ENCODE measurements at places on chromosomes 2 and 18.

GRCh38 chr2:16031058-16031847, 90.9 kb downstream of the MYCN start:
- no peak for DNase-seq

GRCh38 chr2:226667736-226668135, 131.9 kb downstream of the IRS1 start:
- no peak for DNase-seq

- DNase-seq, result no peak
Measured at GRCh38 chr18:71242981-71243380, 954.1 kb downstream of the SOCS6 start.

DNA sequence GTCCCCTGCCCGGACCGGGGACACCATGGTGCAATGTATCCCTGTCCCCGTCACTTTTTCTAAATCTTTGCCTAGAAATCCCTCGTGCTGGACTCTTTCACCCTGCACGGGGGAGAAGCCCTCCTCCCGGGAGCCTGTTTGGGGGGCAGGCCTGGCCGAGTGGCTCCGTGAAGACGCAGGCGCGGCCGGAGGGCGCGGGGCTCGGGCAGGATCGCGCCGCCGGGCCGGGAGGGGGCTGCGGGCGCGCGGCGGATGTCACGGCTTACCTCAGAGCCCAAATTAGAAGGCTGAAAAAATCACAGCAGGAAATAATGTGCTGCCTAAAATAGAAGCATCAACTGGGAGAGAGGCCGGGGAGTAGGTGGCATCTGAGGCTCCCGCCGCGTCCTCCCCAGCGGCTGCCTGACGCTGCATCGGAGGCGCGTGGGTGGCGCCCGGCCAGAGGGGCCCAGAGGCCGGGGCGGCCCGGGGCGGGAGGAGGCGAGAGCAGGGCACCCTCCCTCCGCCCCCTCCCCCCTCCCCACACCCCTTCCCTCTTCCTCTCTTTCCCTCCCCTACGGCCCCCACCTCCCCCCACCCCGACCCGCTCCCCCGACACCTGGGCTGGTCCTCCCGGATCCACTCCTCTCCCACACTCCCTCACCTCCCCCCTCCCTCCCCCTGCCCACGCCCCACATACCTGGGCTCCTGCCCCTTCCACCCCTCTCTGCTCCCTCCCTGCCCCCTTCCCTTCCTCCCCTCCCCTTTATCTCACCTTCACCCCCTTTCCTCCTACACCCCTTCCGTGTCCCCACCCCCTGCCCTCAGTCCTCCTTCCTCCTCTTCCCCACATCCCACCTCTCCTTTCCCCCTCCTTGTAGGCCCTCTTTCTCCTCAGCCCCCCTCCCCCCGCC, 51.9 kb downstream of the SLC4A1AP start:
- DNase-seq, result no peak

GRCh38 chr2:144449028-144449406, 70.9 kb downstream of the ZEB2 start:
- no peak for DNase-seq

DNA sequence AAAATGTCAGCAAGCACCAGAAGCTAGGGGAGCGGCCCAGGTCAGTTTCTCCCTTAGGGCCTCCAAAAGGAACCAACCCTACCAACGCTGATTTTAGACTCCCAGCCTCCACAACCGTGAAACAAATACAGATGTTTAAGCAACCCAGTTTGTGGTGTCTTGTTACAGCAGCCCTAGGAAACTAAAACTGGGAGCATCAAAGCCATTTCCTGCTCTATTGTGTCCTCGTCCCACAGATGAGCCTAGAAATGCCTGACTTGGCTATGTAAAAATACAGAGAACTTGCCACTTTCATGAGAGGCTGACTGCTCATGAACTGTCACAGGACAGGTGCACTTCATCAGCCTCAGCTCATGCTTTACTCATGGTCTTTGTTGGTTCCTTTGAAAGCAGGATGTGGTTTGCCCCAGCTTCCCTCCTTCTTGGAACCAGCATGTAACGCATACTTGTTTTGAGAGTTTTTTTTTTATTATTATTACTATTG, 97.6 kb upstream of the SLC39A10 start:
- DNase-seq, result no peak

GRCh38 chr2:109128616-109129355, at the start of gene SH3RF3:
SH3RF3 (plus strand) TSS chr2:109129205.
- DNase-seq, result peak; percentile 41

DNA sequence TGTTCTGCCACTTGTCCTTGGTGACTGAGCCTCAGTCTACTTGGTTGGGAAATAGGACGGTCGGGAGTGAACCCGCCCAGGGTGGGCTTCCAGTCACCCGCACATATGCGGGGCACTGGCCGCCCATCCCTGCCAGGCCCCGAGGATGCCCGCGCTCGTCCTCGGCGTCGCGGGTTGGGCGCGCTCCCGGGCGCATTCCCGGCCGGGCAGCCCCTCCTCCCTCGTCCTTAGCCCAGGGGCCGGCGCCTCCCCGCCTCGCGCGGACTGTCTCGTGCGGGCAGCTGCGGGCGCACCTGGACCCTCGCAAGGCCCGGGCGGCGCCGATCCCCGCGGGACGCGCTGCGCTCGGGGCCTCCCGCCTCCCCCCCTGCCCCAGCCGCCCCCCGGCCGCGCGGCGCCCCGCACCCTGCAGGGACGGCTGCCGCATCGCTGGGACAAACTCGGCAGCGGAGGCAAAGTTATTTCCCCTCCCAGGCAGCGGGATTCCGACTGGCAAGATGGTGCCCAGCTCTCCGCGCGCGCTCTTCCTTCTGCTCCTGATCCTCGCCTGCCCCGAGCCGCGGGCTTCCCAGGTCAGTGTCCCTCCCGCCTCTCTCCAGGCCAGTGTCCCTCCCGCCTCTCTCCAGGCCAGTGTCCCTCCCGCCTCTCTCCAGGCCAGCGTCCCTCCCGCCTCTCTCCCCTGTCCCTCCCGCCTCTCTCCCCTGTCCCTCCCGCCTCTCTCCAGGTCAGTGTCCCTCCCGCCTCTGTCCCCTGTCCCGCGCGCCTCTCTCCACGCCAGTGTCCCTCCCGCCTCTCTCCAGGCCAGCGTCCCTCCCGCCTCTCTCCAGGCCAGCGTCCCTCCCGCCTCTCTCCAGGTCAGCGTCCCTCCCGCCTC, at the start of gene FBLN7:
Gene FBLN7, plus strand, starts transcription at position 227 of the 874 bp plus-strand sequence. Its CDS starts 271 bp downstream, at position 498.
- peak; percentile 20 for DNase-seq

- peak; percentile 56 for DNase-seq
Measured at GRCh38 chr2:53202063-53202462, 565.5 kb upstream of the CHAC2 start.

DNA sequence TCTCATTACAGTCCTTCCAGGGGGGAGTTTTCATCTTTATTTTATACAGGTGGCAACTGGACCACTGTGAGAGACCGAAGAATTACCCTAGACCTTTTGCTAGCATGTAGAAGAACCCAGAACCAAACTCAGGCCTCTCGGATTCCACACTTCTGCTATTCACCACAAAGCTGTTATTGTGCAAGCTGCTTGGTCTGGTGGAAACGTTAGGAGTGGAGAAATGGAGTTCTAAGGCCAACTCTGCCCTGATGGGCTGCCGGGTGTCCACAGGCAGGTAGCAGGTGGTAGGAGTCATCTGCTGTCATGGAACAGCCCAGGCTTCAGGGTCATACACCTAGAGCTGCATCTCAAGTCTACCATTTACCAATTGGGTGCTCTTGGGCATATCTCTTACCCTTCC, 218.8 kb downstream of the BCL11A start:
- no peak for DNase-seq

- DNase-seq, result no peak
Measured at GRCh38 chr2:219692521-219692920, 65.1 kb downstream of the SLC4A3 start.

DNA sequence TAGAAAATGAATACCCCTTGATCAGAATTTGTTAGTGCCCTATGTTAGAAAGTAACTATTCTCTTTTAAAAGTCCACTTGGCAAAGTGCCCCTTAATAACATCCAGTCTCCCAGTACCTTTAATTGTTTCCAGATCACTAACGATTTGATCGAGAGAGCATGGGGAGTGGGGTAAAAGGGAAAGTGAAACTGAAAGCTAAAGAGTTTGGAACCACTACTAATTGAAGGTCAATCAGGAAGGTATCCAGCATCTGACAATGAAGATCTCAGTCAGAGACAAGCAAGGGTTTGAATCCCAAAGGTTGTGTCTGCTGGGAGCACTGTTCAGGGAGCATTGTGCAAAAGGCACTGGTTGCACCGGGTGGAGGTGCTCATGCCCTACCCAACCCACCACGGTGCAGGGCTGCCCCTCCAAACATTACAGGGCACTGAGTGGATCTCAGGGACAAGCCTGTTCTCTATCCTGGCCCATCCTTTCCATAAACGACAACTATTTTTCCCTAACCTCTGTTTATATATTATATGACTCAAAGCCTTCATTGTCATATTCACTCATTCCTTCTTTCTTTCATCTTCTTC, 14.6 kb upstream of the RIT2 start:
- DNase-seq, result no peak

GRCh38 chr2:223720367-223720766, 117.0 kb downstream of the AP1S3 start:
- DNase-seq, result no peak

- DNase-seq, result peak; percentile 2
Measured at GRCh38 chr18:39604836-39605235, 2039.2 kb upstream of the CELF4 start.

- DNase-seq, result no peak
Measured at GRCh38 chr18:70499218-70499691, 210.4 kb downstream of the SOCS6 start.

GRCh38 chr2:174839662-174840061, 75.4 kb upstream of the CHRNA1 start:
- DNase-seq, result no peak

DNA sequence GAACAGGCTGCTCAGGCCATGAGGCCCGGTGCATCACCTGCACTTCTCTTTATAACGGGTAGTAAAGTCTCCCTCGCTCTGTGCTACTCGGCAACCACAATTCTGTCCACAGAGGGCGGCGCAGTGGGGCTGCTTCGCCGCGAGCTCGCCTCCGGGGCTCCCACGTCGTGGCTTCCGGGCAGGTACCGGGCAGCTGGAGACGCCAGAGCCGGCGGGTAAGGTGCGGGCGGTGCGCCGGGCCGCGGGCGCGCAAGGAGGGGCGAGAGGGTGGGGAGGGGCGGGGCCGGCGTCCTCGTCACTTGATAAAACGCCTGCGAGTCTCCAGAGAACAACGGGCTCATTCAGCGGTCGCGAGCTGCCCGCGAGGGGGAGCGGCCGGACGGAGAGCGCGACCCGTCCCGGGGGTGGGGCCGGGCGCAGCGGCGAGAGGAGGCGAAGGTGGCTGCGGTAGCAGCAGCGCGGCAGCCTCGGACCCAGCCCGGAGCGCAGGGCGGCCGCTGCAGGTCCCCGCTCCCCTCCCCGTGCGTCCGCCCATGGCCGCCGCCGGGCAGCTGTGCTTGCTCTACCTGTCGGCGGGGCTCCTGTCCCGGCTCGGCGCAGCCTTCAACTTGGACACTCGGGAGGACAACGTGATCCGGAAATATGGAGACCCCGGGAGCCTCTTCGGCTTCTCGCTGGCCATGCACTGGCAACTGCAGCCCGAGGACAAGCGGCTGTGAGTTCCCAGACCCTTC, at the start of gene ITGA6:
Gene ITGA6, plus strand, starts transcription at position 331 of the 734 bp plus-strand sequence.
- peak; percentile 80 for DNase-seq

DNA sequence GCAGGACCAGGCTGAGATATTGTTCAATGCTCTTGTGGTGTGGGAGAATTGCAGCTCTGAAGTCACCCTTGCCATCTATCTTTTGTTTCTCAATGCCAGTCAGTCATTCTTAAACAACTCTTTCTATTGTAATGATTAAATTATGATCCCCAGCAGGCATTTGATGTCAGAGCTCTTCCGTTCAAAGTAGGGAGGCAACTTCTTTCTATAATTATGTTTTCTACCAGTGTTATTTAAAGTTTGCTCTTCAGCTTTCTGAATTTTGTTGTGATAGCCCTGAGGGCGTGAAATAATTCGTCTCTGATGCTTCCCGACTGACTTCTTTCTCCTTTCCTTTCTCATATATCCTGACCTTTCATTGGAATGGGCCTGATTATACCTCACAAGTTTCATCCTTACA, 161.4 kb upstream of the KLHL14 start:
- no peak for DNase-seq

DNA sequence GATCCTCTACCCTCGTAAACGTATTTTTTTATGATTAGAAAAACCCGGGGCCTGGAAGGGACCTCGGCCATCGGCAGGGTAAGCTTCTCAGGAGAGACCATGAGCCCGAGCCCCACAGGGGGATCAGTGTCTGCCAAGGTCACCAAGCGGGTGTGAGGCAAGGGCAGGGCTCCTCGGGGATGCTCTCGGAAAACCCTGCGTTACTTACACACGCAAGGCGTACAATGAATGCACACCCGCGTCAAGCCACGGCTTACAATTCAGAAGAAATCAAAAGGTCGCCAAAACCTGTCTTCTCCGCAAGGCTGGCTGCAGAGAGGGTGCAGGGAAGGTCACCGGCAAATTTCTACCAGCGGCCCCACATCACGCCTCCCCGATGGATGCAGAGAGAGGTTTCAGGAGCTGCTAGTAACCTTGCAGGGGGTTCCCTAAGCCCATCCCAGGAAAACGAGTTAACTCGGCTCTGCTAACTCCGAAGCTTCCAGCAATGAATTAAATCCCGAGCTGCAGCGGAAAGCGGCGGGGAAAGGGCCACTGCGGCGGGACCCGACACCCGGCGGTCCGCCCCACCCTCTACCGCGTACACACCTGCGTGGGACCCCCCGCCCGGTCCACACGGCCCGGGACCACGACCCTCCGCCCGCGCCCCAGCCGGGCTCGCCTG, 638 bp downstream of the ST3GAL5 start:
- DNase-seq, result peak; percentile 20

- no peak for DNase-seq
Measured at GRCh38 chr2:135586148-135586547, 54.9 kb downstream of the R3HDM1 start.

DNA sequence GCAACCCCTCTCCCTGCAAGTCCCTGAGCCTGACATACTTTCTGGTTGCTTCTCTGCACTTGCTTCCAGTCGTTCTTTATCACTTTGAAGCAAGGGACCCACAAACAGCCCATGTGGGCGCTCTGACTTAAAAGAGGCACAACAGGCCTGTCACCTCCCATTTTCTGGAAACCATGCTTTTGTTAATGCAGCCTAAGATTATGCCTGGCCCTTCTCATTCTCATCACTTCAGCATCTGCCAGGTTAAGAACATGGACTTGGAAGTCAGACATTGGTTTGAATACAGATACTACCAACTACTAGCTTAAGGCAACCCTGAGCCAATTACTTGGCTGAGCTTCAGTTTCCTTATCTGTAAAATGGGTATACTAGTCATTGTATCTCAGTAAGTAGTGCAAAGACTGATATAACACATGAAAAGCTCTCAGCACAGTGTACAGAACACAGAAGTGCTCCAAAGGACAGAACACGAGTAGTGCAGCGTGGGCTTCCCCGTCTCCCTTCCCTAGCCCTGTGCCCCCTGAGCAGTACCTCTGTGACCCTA, 141.4 kb downstream of the TNS1 start:
- no peak for DNase-seq

GRCh38 chr2:148817210-148817708, 57.8 kb upstream of the KIF5C start:
- DNase-seq, result no peak

- DNase-seq, result no peak
Measured at GRCh38 chr2:241358470-241358869, 2.4 kb downstream of the FARP2 start.

- DNase-seq, result no peak
Measured at GRCh38 chr2:156625360-156626170, 189.4 kb downstream of the GPD2 start.
